Trophoblast cell (in vitro differentiated cells and primary cell): ENCODE measurements at places on chromosomes 11 and 22.
A peak's percentile ranks its signal among the peaks of the same experiment; 100 is the strongest.

GRCh38 chr11:71199226-71199820 is 53.1 kb downstream of the SHANK2 start:
- DNase-seq, result peak; percentile 69
- peaks cover under 1% of the 10 kb centered on the region for H3K36me3 ChIP-seq
- no peak overlapping the region for H3K4me3 ChIP-seq
- H3K27me3 ChIP-seq, result no peaks in the 10 kb centered on the region
- no peak overlapping the region for H3K27ac ChIP-seq

DNA sequence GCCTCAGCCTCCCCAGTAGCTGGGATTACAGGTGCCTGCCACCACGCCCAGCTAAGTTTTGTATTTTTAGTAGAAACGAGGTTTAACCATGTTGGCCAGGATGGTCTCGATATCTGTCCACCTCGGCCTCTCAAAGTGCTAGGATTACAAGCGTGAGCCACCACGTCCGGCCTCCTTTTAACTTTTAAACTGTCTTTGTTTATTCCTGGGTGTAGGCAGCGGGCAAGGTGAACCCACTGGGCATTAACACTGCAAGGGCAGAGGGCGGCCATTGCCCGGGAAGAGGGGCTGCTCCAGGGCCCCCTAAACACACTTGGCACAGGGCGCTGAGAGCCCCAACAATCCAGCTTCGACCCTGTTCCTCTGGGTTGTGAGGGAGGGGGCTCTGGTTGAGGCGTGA is 693.6 kb downstream of the BRD1 start:
- DNase-seq, result no peak
- no peak overlapping the region for H3K27ac ChIP-seq
- H3K27me3 ChIP-seq, result no peaks in the 10 kb centered on the region
- H3K4me3 ChIP-seq, result no peak overlapping the region
- H3K36me3 ChIP-seq, result no peaks in the 10 kb centered on the region

DNA sequence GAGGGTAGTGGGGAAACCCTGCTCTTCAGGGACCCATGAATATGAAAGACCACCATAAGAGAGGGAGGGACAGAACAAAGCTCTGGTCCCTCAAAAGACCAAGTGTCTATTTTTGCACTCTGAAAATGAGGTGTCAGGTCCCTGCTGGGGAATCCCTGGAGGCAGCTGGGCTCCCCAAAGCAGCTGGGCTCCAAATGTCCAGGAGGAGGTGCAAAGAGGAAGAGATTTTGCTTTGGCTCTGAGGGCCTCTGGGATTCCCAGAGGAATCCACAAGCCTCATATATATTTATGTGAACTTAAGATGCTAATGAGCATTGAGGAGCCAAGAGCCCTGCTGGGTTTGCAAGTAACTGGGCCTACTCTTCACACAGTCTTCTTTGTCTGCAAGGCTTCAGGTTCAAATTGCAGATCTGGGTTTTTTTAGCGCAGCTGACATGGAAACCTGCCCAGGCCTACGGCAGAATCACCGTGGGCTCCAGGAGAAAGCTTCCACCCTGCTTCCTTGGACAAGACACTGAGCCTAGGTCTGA is 26.0 kb downstream of the CLMP start:
- H3K27me3 ChIP-seq, result no peaks in the 10 kb centered on the region
- H3K4me3 ChIP-seq, result no peak overlapping the region
- H3K36me3 ChIP-seq, result peaks cover 3% of the 10 kb centered on the region
- DNase-seq, result no peak

GRCh38 chr11:78221396-78222315 is 32.9 kb downstream of the USP35 start:
- no peak overlapping the region for H3K4me3 ChIP-seq
- DNase-seq, result no peak
- peaks cover 69% of the 10 kb centered on the region for H3K36me3 ChIP-seq
- no peaks in the 10 kb centered on the region for H3K27me3 ChIP-seq
- H3K27ac ChIP-seq, result no peak overlapping the region

DNA sequence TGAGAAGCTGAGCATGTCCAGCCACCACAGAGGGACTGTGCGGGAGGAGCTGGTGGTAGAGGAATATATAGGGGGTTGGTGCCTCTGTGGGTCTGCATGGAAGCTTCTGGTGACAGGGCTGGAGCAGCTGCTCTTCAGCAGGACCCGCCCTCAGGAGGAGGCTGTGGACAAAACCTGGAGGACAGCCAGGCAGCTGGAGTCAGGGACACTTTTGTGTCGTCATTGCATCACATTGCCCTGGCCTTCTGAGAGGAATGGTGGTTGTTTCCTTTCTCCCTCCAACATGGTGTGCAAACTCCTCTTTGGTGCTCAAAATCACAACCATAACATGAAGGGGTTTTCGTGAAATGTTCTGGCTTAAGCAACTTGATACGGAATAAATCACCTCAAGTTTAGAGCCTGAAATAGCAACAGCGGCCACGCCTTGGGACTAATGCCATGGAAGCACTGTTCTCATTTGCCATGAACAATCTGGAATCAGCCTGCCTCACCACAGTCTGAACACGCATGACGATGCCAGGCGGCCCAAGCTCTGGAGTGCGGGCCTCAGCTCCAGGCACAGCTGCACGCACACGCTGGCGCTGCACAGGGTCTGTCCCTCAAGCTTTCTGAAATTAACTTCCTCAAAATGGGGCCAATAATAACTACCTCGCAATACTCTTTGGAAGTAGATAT is 17.1 kb upstream of the CSRP3 start:
- peaks cover 6% of the 10 kb centered on the region for H3K36me3 ChIP-seq
- H3K4me3 ChIP-seq, result no peak overlapping the region
- H3K27ac ChIP-seq, result no peak overlapping the region
- no peak for DNase-seq
- no peaks in the 10 kb centered on the region for H3K27me3 ChIP-seq

DNA sequence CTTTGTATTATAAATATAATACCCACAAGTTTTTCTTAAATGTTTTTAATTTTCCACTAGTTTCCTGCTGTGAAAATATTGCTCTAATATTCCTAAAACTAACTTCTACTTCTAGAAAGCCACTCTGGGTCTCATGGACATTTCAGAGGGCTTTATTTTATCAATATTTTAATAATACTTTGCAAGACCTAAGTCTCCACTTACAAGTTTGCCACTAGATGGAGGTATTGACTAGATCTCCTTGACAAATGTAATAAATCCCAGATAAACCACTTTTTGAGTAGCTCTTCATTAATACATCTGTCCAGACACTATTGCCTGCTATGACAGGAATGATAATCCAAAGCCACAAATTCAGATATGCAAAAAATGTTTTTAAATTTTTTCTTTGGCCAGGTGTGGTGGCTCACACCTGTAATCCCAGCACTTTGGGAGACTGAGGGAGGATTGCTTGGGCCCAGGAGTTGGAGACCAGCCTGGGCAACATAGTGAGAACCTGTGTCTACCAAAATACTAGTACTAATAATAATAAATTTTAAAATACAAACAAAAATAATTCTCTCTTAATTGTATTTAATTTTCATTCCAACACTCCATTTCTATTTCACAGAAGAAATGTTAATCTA is 3.5 kb upstream of the ACAT1 start:
- no peak for DNase-seq
- no peaks in the 10 kb centered on the region for H3K27me3 ChIP-seq
- peaks cover 2% of the 10 kb centered on the region for H3K36me3 ChIP-seq

DNA sequence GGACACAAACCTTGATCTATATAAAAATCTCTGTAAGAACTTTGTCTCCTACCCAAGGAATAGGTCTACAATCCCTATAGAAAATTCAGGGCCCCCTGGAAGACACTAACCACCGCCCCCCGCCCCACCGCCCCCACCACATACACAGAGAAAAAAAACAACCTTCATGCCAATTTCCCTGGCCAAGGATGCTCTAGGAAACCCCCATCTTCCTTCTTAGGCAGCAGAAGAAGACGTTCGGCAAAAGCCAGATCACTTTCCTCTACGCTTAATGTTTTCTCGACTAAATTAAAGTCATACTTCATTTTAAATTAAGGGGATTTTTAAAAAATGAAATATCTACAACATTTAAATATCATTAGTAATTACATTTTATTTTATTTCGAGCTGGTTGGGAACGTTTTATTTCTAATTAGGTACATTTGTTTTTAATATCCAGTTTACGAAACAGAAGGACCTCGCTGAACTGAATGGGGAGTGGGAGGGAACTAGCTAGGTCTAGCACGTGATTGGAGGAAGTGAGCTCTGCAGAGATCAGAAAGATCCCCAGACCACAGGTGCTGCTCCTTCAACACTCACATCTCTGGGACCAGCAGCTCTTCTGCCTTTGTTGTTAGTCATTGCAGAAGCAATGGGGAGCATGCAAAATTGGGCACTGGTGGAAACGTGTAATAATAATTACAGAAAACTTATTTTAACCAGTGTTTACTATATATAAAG is 472.3 kb downstream of the MN1 start:
- H3K4me3 ChIP-seq, result no peak overlapping the region
- H3K36me3 ChIP-seq, result no peaks in the 10 kb centered on the region
- no peaks in the 10 kb centered on the region for H3K27me3 ChIP-seq
- no peaks in the 10 kb centered on the region for H3K4me1 ChIP-seq
- H3K27ac ChIP-seq, result no peak overlapping the region

GRCh38 chr11:73950869-73951710 is at the start of gene DNAJB13:
Gene DNAJB13, plus strand, starts transcription at chr11:73951026. Its CDS starts 44 bp downstream, at chr11:73951070.
- H3K4me3 ChIP-seq, result no peak within 1 kb of the TSS
- H3K27me3 ChIP-seq, result no peaks in the 10 kb centered on the region

DNA sequence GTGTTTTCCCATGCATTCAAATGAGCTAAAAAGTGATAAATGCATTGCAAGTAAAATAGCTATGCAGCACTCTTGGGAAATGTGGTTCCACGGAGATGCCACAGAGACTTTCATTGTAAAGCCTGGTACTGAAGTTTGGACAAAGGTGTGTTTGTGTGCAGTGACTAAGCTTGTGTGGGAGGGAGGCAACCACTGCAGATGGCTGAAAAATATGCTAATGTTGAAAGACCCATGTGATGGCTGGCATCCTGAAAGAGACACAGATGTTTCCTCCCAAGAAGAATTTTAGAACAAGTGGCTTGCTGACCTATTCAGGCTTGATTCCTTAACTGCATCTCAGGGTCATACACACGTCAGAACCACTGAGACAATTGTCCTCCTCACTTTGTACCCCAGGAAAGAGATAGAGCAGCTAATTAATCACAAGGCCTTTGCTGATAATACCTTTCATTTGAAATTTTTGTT is 73.8 kb downstream of the FAM76B start:
- no peak overlapping the region for H3K4me3 ChIP-seq
- H3K4me1 ChIP-seq, result no peaks in the 10 kb centered on the region
- no peaks in the 10 kb centered on the region for H3K27me3 ChIP-seq
- H3K36me3 ChIP-seq, result no peaks in the 10 kb centered on the region

DNA sequence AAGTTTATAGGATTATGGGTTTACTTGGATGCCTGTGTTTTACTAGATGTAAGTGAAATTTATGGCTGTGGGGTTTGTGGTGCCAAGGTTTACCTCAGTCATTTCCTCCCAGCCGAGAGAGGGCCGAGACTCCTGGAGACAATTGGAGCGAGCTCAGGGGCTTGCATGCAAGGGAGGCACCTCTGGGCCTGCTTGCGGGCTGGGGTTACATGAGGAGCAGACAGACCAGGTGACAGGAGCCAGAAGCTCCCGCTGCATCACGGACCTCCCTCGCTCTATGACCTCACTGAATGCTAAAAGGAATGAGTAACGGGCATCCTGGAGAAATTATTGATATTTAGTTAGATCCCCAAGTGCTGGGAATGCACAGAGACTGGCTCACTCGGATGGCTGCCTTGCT is 275.2 kb upstream of the KIRREL3 start:
- no peaks in the 10 kb centered on the region for H3K36me3 ChIP-seq
- H3K27ac ChIP-seq, result no peak overlapping the region
- H3K4me1 ChIP-seq, result no peaks in the 10 kb centered on the region
- H3K27me3 ChIP-seq, result no peaks in the 10 kb centered on the region

DNA sequence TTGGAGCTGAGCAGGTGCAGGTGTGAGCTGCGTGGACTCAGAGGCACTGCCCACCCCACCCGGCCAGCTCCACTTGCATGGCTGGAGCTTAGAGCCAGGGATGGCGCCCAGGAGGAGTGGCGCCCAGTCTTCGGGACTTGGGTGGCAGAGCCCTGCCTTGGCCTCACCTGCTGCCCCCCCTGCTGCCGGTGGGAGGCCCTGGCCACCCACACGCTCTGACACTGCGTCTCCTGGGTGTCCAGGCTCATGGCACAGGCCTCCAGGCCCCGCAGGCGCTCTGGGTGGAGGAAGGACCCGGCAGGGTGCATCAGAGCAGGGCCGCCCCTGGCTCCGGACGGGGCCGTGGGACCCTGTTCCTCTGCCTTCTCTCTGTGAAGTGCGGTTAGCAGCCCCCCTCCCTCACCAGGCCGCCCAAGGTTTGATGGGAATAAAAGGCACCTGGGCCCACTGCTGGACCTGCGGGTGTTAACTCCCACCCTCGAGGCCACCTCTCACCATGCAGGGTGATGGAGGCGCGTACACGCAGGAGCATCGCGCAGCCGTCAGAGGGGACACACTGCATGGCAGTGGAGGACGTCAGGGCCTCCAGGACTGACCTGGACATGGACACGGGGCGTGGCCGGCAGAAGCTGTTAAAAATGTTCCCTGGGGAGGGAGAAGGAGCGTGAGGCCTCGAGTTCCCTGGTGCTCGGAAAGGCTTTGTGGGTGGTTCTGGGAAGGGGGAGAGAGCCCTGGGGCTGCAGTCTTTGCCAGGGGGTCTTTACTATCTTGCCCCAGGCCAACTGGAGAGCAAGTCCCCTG is 11.8 kb downstream of the IL17REL start:
- H3K4me1 ChIP-seq, result no peaks in the 10 kb centered on the region
- H3K27ac ChIP-seq, result no peak overlapping the region
- no peak overlapping the region for H3K4me3 ChIP-seq
- peaks cover 5% of the 10 kb centered on the region for H3K27me3 ChIP-seq
- H3K36me3 ChIP-seq, result no peaks in the 10 kb centered on the region

DNA sequence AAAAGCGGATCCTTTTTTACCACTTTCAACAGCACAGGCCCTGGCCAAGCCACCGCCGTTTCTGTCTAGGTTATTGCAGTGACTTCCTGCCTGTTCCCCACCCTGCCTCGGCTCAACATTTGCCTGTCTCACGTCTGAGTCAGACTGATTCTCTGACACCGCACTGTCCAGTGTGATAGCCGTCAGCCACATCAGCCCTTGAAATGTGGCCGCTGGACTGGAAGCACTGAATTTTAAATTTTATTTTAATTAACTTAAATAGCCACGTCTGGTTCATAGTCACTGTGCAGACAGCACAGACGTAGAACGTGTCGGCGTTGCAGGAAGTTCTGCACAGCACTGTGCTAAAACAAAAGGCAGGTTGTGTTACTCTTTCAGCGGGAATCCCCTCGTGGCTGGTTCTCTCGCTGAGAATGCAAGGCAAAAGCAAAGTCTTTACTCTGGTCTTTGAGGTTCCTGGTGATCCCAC is 56.3 kb upstream of the ADSL start:
- peaks cover 19% of the 10 kb centered on the region for H3K36me3 ChIP-seq
- no peak overlapping the region for H3K4me3 ChIP-seq
- peaks cover 3% of the 10 kb centered on the region for H3K4me1 ChIP-seq
- H3K27me3 ChIP-seq, result no peaks in the 10 kb centered on the region
- no peak overlapping the region for H3K27ac ChIP-seq
- DNase-seq, result no peak

- H3K27ac ChIP-seq, result no peak overlapping the region
- DNase-seq, result no peak
- H3K27me3 ChIP-seq, result no peaks in the 10 kb centered on the region
- peaks cover 5% of the 10 kb centered on the region for H3K36me3 ChIP-seq
- H3K4me3 ChIP-seq, result no peak overlapping the region
Observed at GRCh38 chr11:66674964-66675602, 2.6 kb downstream of the RBM4B start.
